Osteocyte (in vitro differentiated cells): ENCODE measurements at places on chromosomes 6 and 20.

DNA sequence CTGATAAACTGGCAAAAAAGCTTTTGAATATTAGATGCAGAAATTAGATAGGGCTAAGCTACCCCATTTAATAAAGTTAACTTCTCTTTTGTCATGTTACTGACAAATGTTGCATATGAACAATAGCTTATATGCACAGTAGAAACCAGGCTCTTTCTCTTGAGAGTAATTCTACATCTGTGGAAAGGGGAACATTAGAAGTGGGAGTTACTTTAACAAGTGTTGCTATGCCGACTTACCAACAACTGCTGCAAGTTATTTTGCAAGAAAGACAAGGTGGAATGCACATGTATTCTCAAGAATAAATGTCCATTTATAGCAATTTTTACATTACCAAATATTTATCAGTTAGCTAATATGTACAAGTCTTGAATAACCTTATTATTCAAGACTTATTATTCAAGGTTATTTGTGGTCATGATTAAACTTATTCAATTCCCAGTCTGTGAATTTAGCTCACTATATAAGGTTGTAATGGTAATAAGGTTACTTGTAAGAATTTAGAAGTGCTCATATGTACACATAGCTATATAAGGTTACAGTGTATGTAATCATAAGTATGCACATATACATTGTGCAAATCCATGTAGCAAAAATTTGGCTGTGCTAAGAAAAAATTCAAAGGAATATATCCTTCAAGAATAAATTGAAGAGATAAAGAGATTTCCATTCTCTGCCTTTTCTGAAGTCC lies 38.3 kb downstream of the ADGRG6 start:
- DNase-seq: no peak

- no peak for DNase-seq
Observed at GRCh38 chr6:83467620-83468036, 36.8 kb upstream of the ME1 start.

- DNase-seq: no peak
Observed at GRCh38 chr6:1349655-1350054, 37.8 kb downstream of the FOXQ1 start.

DNA sequence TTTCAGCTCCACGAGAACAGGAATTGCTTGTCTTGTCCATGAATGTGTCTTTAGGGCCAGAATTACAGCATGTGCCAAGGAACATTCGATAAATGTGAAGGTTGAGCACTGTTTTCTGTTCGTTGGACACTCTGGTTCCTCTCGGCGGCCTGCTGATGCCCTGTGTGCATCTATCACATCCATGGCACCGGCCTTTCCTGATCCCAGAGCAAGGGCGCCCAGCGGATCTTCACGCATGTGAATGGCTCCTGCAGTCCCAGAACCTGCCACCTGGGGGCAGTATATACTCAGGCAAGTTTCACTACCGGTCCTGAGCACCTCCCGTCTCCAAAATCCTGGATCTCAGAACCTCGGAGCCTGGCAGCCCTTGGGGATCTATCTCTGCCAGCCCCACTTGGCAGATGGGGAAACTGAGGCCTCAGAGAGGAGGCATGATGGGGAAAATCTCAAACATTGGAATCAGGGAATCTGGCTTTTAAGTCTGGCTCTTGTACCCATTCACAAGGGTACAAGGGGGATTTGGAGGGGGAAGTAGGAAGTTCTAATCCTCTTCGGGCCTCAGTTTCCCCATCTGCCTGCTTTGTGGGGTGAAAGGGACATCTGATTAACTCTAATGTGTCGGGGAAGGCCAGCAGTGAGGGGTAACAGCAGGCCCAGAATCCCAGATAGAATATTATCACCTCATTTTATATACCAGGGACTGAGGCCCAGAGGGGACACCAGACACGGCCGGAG lies 4.3 kb upstream of the CEBPB start:
- DNase-seq: peak; percentile 95

GRCh38 chr6:117326396-117326795 lies 61.0 kb downstream of the VGLL2 start:
- no peak for DNase-seq

GRCh38 chr6:15253203-15254022 lies 7.5 kb downstream of the JARID2 start:
- DNase-seq: no peak

GRCh38 chr6:29295181-29295585 lies 6.3 kb upstream of the OR14J1 start:
- no peak for DNase-seq

DNA sequence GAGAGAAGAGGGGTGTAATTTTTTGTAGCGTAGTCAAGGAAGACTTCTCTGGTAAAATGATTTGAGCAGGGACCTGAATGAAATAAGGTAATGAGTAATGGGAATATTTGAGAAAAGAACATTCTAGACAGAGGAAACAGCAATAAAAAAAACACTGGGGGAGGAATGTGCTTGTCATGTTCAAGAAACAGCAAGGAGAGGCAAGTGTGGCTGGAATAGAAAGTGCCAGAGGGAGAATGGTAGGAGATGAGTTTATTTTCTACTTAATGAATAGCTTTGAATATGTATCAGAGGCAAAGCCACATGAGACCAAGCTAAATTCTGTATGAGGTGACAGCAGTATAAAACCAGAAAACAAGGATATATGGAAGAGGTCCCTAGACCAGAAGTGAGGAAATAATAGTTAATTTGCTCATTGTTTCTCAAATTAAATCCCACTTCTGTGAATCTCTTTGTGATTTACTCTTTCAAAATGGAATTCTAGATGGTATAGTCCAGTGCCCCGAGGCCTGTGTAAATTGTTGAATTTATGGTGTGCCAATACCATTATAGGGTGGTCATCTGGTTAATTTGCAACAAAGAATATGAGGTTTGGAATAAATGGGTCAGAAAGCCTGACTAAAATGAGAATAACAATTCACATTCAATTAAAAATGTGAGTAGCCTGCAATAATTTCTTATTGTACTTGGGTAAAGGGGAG lies 170.2 kb downstream of the CDKAL1 start:
- no peak for DNase-seq

DNA sequence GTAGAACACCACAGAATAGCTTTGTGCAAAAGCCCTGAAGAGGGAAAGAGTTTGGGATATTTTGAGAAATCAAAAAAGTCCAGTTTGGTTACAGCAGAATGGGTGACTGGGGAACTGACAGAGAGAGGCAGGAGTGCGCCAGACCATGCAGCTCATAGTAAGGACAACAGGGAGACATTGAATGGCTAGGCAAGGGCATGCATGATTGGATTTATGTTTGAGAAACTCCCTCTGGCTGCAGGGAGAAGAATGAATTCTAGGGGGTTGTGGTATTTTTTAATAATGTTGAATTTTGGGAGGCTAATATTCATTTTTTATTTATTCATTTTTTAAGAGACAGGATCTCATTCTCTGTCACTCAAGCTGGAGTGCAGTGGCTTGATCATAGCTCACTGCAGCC lies 49.9 kb downstream of the TGM2 start:
- DNase-seq: no peak

GRCh38 chr20:62054451-62054953 lies 11.2 kb downstream of the TAF4 start:
- no peak for DNase-seq

- DNase-seq: no peak
Observed at GRCh38 chr6:22749696-22750095, 180.3 kb downstream of the HDGFL1 start.

- no peak for DNase-seq
Observed at GRCh38 chr6:139395891-139396301, 21.4 kb upstream of the CITED2 start.

DNA sequence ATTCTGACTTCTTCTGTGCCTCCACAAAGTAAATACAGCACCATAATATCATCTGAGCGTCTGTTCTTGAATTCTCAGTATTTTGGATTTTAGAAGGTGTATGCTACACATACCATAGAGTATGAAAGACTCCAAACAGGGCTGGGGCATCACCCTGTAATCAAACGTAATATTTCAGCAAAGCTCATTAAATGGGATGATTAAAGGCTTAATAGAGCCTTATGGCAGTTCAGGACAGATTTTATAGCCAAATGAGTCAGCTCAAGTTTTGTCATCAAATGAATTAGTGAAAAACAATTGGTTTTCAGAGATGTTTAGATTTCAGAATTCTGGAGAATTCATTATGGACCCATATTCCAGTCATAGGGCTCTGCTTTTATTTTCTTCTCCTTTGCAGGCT lies 68.9 kb downstream of the TULP4 start:
- no peak for DNase-seq
